ENCODE measurements at places on chromosomes 13 and 19. TPM values are rescaled to one million over a fixed set of nuclear protein-coding genes. Genes with fewer than 3 reads are reported as not detected.

- no peak overlapping the region for H3K4me3 ChIP-seq
- no peaks in the 10 kb centered on the region for H3K36me3 ChIP-seq
- no peak overlapping the region for H3K27ac ChIP-seq
- no peaks in the 10 kb centered on the region for H3K4me1 ChIP-seq
- DNase-seq, result no peak
Observed at GRCh38 chr13:46522748-46523030, 30.3 kb upstream of the LRCH1 start.

DNA sequence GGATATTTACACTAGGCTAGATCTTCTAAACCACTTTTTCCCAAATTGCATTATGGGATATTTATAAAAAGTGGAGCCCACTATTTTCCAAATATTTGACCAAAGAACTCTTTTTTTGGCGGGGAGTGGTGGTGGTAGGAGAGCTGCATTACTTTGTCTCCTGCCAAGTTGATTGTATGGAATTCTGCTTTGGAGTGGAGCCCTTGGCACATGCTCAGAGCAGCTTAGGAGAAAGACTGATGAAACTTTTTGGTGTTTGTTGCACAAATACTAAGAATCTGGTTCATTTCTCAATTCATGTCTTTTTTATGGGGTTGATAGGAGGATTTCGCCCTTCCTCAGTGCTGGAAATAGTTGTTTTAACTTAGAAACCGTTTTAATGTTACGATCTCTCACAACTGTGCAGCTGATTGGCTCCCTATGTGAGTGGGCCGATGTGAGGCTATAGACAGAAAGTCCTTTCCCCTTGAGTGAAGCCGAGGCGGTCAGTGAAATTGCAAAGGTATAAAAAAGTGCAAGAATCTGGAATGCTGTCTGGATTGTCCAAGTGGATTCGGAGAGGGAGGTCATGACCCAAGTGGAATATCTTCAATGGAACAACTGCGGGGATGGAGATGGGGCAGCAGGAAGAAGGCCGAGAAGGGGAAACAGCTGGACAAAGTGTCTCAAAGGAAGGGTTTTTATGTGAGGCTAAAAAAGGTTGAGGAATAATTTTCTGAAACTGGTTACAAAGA lies 415.9 kb downstream of the FGF9 start:
- no peaks in the 10 kb centered on the region for H3K27me3 ChIP-seq
- no peaks in the 10 kb centered on the region for H3K36me3 ChIP-seq
- no peaks in the 10 kb centered on the region for H3K4me1 ChIP-seq
- H3K4me3 ChIP-seq, result no peak overlapping the region

GRCh38 chr13:23086968-23087623 lies 93.7 kb upstream of the SGCG start:
- H3K4me1 ChIP-seq, result no peaks in the 10 kb centered on the region
- no peak overlapping the region for H3K4me3 ChIP-seq
- H3K27ac ChIP-seq, result no peak overlapping the region
- no peak for DNase-seq
- H3K36me3 ChIP-seq, result no peaks in the 10 kb centered on the region
- no peaks in the 10 kb centered on the region for H3K27me3 ChIP-seq

- no peaks in the 10 kb centered on the region for H3K27me3 ChIP-seq
- no peak overlapping the region for H3K4me3 ChIP-seq
- no peak overlapping the region for H3K27ac ChIP-seq
- no peak for DNase-seq
- peaks cover 15% of the 10 kb centered on the region for H3K36me3 ChIP-seq
- H3K4me1 ChIP-seq, result peaks cover 5% of the 10 kb centered on the region
Observed at GRCh38 chr13:24228852-24229458, 68.4 kb downstream of the SPATA13 start.

DNA sequence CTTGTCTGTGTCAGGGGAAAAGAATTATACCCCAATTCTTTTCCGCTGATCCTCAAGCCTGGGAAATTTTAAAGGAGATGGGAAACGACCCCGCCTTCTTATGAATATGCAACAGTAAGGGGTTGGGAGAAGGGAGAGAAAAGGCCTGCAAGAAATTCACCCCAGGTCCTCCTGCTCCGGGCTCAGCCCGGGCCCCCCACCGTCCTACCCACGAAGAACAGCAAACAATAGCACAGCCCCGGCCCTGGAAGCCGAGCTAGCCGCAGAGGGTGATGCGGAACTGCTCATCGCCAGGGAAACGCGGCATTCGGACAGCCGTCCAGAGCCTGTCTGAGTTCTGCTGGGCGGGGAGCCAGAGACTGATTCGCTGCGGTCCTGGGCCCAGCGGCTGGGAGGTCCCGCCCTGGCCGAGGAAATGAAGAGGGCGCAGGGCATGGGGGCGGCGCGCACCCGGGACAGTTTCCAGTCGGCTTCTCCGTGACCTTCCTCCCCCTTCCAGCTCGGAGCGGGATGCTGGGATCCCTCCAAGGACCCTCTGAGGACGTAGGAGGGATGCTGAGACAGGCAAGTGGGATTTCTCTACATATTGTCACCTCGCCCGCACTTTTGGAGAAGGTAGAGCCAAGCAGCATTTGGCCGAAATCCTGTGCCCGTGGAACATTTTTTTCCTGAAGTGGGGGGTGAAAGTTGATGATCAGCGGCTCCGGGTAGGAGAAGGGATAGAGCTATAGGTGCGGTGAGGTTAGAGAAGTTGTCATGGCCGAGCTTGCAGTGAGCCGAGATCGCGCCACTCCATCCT lies 82.3 kb upstream of the C1QTNF9B start:
- peaks cover 10% of the 10 kb centered on the region for H3K4me1 ChIP-seq
- H3K36me3 ChIP-seq, result no peaks in the 10 kb centered on the region
- peak; percentile 88 for DNase-seq
- peak overlapping the region; percentile 70 for H3K27ac ChIP-seq
- H3K27me3 ChIP-seq, result peaks cover 3% of the 10 kb centered on the region
- H3K4me3 ChIP-seq, result peak overlapping the region; percentile 50

- H3K4me3 ChIP-seq, result peak overlapping the region; percentile 12
- H3K27ac ChIP-seq, result no peak overlapping the region
- H3K4me1 ChIP-seq, result peaks cover 7% of the 10 kb centered on the region
- no peaks in the 10 kb centered on the region for H3K27me3 ChIP-seq
- H3K36me3 ChIP-seq, result no peaks in the 10 kb centered on the region
Observed at GRCh38 chr13:41427666-41428065, 29.7 kb upstream of the RGCC start.

DNA sequence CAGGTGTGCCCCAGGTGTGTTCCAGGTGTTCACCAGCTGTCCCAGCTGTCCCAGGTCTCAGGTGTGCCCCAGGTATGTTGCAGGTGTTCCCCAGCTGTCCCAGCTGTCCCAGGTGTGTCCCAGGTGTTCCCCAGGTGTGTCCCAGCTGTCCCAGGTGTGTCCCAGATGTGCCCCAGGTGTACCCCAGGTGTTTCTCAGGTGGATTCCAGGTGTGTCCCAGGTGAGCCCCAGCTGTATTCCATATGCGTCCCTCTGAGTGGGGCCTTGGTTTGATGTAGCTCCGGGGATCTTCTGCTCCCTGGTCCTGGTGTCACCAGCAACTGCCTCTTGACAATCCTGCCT lies 719 bp upstream of the GRK1 start:
- no peak overlapping the region for H3K27ac ChIP-seq
- H3K4me3 ChIP-seq, result no peak overlapping the region
- H3K27me3 ChIP-seq, result no peaks in the 10 kb centered on the region
- no peak for DNase-seq

GRCh38 chr19:10683064-10683426 lies 18.2 kb upstream of the QTRT1 start:
- no peak for DNase-seq
- H3K36me3 ChIP-seq, result peaks cover 98% of the 10 kb centered on the region
- no peak overlapping the region for H3K27ac ChIP-seq
- H3K27me3 ChIP-seq, result no peaks in the 10 kb centered on the region

- DNase-seq, result peak; percentile 84
- no peaks in the 10 kb centered on the region for H3K27me3 ChIP-seq
- peak overlapping the region; percentile 38 for H3K27ac ChIP-seq
- H3K4me3 ChIP-seq, result no peak overlapping the region
Observed at GRCh38 chr19:14114854-14115253, 2.7 kb downstream of the PRKACA start.

TMEM143 gene
- total RNA-seq, result 6.3 TPM

LSM14A gene
- 212 TPM for total RNA-seq
